ENCODE measurements at places on chromosomes 12 and 14. TPM values are rescaled to one million over a fixed set of nuclear protein-coding genes. Genes with fewer than 3 reads are reported as not detected.

DNA sequence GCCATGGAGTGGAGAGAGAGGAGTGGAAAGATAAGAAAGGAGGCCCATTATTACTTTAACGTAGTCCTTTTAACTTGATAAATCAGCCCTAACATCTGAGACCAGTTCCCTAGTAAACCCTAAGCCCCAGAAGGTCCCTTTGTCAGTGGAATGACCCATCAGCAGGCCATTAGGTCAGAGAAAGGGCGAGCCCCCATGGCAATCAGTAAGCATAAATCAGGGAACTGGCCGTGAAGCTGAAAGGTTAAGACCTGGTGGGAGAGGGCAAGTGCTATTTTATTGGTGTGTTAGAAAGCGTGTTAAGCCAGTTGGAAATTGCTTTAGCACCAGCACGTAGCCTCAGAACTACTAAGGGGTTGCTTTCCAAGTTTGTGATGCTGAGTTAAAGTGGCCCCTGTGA lies 708.0 kb downstream of the BCL11B start:
- no peak for DNase-seq

DNA sequence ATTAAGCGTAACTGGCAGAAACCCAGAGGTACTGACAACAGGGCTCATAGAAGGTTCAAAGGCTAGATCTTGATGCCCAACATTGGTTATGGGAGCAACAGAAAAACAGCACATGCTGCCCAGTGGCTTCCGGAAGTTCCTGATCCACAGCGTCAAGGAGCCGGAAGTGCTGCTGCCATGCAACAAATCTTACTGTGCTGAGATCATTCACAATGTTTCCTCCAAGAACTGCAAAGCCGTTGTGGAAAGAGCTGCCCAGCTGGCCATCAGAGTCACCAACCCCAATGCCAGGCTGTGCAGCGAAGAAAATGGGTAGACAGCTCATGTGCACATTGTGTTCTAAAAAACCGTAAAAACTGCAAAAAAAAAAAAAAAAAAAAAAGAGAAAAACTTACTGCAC lies 192.3 kb downstream of the MON2 start:
- DNase-seq, result no peak

DNA sequence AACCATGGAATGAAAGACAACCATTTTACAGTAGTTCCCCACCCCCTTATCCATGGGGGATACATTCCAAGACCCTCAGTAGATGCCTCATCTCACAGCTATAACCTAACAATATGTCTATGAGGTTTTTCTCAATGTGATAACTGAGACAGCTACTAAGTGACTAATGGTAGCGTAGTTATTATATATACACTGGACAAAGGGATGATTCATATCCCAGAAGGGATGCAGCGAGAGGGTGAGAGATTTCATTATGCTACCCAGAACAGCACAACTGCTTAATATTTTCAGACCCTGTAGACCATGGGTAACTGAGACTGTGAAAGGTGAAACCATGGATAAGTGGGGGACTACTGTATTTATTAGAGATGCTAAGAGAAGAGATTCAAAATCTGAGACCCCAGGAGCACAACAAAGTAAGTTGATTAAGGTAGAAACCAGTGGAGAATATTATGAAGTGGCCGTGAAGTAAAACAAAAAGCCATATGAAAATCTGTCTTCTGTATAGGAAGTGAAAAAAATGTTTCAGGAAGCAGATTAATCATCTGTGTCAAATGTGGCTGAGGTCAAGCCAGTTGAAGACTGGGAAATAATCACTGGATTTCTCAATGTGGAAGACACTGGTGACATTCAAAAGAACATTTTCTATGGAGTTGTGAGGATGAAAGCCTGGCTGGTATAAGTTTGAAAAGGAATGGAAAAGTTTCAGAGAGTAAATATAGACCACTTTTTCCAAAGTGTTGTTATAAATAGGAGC lies 77.2 kb downstream of the RPL10L start:
- DNase-seq, result no peak

DNA sequence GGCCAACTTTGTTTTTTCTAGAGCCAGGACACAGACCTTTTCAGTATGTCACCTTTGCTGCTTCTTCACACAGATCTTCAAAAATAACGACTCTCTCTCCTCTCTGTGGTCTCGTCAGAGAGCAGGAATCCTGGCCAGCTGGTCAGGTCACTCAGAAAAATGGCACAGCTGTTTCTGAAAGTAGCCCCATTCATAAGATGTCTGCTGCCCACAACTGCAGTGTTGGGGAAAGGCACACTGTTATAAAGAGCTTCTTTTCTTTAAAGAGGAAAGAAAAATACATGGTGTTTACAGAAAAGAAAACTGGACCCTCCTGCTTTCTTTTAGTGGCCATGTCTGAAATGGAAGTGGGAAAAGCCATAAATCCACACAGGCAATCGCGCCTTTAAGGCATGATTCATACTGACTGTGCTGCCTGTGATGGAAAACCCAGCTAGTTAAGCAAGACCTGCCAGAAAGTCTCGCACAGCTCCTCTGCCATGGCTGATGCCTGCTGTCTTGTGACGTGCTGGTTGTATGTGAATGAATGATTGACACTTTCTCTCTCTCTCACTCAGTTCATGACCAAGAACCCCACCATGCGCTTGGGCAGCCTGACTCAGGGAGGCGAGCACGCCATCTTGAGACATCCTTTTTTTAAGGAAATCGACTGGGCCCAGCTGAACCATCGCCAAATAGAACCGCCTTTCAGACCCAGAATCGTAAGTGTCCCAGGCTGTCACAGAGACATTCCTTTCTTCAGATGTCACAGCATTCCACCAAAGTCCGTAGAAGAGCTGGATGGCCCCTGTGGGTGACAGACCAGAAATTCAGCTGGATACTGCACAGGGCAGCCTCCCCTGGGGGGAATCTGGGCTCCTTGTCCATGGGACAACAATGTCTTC lies 147.9 kb upstream of the HIF1A start:
- no peak for DNase-seq

The NYNRIN gene
- 88.7 TPM for polyA plus RNA-seq

The AQP6 gene
- 0.26 TPM for polyA plus RNA-seq
